HS-27A (cell line): ENCODE measurements at places on chromosomes 11 and 22.

DNA sequence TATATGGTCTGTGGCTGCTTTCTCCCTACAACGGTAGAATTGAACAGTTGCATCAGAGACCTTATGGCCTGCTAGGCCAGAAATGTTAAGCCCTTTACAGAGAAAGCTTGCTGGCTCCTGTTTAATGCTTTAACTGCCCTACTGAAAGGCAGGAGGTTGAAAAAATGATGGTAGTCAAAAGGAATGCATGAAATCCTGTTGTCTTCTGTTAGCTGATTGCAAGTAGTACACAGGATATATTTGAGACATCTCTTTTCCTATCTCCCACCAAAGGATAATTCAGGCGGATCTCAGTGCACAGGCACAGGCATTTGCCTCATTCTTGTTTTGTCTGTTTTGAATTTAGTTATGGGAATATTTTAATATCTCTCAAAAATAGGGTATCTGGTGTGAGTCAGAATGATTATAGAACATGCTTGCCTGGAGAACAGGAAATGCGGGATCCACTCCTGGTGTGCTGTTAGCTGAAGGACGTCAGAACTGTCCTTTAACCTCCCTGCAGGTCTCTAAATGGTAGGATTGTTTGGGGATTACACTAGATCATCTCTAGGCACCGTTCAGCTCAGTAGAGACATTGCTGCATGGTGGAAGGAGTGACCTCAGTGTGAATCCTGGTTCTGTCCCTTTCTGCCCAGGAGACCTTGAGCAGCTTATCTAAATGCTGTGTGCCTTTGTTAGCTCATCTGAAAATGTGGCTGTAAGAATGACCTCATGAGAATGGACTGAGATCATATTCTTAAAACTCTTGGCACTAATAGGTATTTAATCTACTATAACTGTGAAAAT lies 49.5 kb downstream of the PACS1 start:
- peak; percentile 59 for DNase-seq

DNA sequence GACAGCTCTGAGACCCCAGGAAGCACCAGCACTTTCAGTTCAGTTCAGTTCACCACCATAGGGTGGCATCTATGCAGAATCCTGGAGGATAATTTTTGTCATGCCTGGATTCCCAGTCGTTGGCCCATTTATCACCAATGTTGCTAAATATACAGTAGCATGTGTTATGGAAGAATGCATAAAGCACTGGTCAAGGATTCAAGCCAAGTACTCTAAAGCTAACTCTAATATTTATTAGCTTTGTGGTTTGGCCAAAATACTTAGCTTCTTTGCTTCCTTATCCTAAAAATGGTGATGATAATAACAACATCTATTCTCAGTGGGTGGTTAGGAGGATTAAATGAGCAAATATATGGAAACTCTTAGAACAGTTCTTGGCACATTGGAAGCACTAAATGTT lies 294.7 kb upstream of the ZC3H12C start:
- DNase-seq = no peak

GRCh38 chr11:26062660-26063059 lies 269.3 kb upstream of the ANO3 start:
- DNase-seq = no peak

DNA sequence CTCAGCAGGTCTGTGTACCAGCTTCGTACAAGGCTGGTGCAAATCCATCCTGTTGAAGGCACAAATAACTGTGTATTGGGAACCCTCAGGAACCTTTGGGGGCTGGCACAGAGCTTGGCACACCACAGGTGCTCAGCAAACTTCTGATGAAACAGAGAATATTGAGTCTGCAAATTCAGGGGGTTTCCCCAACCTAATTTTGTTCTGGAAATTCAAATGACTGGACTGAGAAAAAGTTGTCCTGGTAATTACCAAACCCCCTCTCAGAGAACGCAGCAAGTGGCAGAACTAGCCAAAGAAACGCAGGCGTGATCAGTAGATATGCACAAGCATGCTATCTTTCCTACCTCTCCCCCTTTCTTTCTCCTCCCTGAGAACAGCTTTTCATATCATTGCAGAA lies 47.6 kb downstream of the LIF start:
- DNase-seq = no peak

DNA sequence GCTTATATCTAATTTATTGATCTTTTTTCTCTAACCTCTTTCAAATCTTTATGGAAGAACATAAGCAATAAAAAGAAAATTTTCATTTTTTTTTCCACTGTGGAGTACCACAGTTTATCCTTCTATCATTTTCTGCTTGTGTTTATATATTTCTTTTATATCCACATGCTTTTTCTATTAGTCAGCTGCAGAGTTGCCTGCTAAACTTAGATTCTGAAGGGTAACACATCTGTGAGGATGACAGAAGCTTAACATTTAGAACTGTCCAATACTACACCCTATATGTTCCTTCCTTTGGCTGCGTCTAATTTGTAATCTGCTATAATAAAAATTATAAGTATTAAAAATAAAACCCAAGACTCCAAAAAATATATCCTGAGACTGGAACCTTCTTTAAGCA lies 20.8 kb downstream of the CCDC90B start:
- DNase-seq = no peak

DNA sequence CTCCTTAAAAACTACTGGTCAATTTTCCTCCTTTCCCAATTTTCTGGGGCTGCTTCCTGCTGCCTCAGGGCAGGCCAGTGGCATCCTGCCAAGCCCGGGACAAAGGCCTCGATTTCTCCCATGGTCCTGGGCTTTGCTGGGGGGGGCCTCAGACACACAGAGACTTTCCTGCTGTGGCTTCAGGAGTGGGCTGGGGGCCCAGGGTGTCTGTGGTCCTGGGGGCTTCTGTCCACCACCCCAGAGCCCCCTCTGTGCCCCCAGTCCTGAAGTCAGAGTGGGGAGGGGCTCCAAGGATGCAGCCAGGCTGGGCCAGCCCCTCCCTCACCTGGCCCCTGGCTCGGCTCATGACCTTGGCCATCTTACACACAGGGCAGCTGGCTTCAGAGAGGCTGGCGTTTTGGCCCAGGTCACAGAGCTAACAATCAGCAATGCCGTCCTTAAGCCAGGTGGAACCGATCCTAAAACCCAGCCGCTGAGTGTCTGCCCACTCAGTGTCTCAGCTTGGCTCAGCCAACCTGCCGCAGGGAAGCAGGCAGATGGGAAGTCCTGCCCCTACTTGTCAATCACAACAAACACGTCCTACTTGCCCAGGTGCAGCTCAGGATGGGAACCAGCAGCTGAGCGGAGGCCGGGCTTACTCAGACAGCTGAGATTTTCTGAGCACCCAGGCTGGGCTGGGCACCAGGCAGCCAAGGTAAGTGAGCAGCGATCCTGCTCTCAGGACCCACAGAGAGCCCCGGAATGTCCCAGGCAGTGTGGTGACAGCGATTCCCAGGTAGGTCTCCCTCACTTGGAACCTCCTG lies 34.6 kb downstream of the OSBPL5 start:
- DNase-seq = no peak

DNA sequence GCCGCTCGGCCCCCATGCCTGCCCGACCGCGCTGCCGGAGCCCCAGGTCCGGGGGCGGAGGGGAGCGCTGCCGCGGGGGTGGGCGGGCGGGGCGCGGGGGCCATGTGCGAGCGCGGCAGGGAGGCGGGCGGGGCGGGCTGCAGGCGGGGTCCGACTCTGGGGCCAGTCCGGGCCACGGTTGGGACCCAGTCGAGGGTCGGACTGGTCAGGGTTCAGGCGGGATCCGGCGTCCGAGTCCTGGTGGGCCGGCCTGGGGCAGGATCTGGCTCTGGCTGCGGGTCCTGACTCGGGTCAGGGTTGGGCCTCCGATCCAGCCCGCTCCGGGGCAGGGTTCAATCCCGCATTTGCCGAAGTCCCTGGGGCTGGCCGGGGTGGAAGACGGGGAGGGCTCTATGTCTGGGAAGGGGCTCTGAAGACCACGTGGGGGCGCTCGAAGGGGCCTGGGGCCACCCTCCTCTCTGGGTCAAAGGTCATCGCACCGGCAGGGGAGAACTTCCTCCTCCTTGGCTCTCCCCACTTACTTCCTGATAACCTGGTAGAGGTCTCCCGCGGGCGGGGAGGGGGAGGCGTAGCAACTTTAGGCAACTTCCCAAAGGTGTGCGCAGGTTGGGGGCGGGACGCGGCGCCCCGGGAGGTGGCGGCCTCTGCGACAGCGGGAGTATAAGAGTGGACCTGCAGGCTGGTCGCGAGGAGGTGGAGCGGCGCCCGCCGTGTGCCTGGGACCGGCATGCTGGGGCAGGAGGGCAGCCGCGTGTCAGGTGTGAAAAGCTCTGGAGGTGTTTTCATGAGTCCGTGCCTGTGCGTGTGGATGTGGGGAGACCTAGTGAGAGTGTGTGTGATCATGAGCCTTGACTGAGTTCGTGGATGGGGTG lies 603 bp downstream of the ESRRA start:
- no peak for DNase-seq

GRCh38 chr22:47012589-47013370 lies 250.3 kb downstream of the TBC1D22A start:
- no peak for DNase-seq

DNA sequence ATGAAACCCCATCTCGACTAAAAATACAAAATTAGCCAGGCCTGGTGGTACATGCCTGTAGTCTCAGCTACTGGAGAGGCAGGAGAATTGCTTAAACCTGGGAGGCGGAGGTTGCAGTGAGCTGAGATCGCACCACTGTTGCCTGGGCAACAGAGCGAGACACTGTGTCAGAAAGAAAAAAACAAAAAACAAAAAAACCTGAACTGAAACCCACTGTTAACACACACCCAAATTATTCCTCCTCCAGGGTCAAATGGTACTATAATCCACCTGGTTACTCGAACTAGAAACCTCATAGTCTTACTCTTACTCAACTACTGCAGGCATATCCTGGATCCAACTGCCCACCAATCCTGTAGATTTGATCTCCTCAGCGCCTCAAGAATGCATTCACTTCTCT lies 35.5 kb downstream of the USP28 start:
- DNase-seq = no peak

DNA sequence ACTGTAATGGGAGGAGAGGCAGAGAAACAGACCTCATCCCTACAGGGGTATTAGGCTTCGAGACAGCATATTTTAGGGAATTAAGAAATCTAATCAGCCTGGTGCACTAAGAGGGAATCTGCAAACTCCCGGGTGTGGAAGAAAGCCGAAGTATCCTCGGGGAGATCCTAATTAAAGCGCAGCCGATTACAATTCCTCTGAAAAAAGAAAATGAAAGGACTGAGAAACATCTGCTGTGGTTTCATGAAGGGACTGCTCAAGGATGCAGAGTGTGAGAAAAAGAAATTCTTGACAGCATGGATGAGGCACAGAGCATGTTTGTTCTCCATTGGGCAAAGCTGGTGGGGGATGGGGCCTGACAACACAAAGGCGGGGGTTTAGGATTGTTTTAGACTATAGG lies 290.0 kb upstream of the LARGE1 start:
- DNase-seq = no peak

DNA sequence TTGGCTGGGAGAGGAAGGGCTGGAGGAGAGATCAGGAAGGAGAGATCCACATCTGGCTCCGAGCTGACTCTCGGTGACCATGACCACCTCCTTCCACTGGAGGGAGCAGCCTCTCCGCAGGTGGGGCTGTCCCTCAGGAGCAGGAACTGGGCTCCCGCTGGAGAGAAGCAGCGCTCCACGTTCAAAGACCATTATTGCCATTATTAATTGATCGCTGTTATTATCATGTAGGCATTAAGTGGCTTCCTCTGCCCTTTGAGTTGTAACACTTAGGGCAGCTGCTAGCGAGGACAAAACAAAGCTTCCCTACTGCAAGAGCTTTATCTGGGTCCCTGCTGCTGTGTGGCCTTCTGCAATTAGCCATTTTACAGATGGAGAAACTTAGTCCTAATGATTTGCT lies 251.9 kb downstream of the ST3GAL4 start:
- DNase-seq = no peak

DNA sequence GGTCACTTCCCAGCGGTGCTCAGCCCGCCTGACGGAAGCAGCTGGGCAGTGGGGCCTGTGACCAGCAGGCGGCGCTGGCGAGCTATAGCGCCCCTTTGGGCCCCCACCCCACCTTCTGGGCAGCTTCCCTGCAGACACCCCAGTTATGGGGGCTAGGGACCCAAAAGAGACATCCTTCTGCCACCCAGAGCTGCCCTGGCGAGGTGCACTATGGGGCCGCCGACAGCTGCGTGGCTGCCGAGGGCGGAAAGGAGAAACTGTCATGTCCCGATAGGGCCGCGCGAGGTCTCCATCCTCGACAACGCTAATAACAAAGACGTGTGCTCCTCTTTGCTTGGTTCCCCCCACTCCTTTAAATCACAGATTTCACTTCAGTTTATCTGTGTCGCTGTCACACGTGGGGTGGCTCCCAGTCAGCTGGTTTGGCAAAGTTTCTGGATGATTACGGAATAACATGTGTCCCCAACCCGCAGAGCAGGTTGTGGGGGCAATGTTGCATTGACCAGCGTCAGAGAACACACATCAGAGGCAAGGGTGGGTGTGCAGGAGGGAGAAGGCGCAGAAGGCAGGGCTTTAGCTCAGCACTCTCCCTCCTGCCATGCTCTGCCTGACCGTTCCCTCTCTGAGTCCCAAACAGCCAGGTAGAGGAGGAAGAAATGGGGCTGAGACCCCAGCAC lies 673 bp upstream of the MYO7A start:
- no peak for DNase-seq

DNA sequence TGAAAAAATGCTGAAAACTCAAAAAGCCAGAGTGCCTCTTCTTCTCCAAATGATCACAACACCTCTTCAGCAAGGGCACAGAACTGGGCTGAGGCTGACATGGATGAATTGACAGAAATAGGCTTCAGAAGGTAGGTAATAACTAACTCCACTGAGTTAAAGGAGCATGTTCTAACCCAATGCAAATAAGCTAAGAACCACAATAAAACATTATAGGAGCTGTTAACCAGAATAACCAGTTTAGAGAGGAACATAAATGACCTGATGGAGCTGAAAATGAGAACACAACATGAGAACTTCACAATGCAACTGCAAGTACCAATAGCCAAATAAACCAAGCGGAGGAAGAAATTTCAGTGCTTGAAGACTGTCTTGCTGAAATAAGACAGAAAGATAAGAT lies 9.2 kb downstream of the OR56B4 start:
- no peak for DNase-seq

- DNase-seq = no peak
Measured at GRCh38 chr11:5596607-5597201, at the start of gene TRIM6. TRIM6 (plus strand) TSS chr11:5596637; CDS start chr11:5596898, 261 bp downstream.

GRCh38 chr11:17277024-17277584 lies 565 bp downstream of the NUCB2 start:
- peak; percentile 47 for DNase-seq

- no peak for DNase-seq
Measured at GRCh38 chr22:31206896-31207687, 5.0 kb upstream of the LIMK2 start.

GRCh38 chr11:78926633-78927338 lies 352.1 kb upstream of the NARS2 start:
- DNase-seq = no peak
